CD4-positive, alpha-beta T cell treated with Interleukin-12 subunit alpha and Interleukin-12 subunit beta, for 1 hour (primary cell): ENCODE measurements at places on chromosomes 11 and 22.
A peak's percentile ranks its signal among the peaks of the same experiment; 100 is the strongest.

GRCh38 chr11:14320020-14320419, 39.0 kb downstream of the RRAS2 start:
- DNase-seq: peak; percentile 52

- DNase-seq: no peak
Measured at GRCh38 chr11:75337195-75337654, 14.2 kb downstream of the ARRB1 start.

DNA sequence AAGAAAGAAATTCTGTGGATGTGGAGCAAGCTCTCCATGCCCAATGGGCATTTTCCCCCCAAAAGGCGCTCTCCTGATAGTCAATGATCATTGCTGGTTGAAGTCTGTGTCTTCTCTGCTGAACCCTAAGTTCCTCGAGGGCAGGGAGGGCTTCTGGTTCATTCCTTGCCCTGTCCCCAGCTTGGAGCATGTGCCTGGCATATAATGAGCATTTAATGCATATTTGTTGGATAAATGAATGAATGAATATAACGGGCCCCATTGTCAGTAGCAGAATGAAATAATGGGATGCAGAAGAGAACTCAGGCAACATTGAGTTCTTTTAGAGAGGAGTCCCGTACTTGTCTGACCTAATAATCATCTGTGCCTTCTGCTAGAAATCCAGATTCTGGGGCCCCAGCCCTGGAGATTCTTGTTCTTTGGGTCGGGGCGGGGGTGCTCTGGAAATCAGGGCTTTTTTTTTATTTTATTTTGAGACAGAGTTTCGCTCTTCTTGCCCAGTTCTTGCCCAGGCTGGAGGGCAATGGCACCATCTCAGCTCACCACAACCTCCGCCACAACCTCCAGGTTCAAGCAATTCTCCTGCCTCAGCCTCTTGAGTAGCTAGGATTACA, 64.4 kb downstream of the CD82 start:
- DNase-seq: no peak

- DNase-seq: no peak
Measured at GRCh38 chr22:50211147-50211546, 10.3 kb downstream of the SELENOO start.

DNA sequence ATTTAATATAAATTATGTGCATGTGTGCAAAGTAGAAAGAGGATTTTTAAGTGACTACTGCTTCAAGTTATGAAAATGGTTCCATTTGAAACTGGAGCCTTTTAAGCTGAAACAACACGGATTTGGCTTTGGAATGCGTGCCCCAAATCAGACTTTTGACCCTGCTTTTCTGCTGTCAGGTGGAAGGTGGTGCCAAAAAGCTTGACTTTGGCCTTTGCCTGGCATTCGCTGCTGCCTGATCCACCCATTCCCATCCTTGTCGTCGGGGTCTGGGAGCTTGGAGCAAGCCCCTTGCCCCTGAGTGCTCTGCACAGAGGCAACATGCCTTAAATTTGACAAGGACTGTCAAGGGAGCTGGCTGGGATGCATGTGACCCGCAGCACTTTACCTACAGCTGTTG, 335.3 kb upstream of the SYN3 start:
- no peak for DNase-seq

DNA sequence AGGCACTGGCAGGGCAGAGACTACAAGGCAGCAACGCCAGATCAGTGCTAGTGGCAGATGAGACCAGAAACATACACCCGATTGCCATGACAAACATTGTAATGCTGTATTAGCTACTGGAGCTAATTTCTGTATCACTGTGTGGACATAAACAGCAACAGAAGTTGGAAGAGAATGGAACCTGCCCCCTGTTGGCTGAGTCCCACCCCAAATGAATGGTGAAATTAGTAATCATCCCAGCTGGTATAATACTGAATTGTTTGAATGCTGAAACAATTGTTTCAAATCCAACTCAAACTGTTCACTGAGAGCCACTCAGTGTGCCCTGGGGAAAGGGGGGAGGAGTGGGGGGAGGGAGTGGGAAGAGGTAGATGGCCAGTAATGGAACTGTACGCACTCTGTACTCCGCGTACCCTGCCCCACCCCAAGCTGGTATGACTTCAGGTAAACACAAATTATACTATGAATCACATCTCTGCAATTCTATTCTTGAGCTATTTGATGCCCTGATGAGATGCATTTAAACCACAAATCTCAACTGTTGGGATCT, 11.2 kb upstream of the BIRC3 start:
- DNase-seq: peak; percentile 43

GRCh38 chr11:19093976-19094375, 23.0 kb upstream of the ZDHHC13 start:
- no peak for DNase-seq

- no peak for DNase-seq
Measured at GRCh38 chr11:6232899-6233298, 1.5 kb downstream of the FHIP1B start.

DNA sequence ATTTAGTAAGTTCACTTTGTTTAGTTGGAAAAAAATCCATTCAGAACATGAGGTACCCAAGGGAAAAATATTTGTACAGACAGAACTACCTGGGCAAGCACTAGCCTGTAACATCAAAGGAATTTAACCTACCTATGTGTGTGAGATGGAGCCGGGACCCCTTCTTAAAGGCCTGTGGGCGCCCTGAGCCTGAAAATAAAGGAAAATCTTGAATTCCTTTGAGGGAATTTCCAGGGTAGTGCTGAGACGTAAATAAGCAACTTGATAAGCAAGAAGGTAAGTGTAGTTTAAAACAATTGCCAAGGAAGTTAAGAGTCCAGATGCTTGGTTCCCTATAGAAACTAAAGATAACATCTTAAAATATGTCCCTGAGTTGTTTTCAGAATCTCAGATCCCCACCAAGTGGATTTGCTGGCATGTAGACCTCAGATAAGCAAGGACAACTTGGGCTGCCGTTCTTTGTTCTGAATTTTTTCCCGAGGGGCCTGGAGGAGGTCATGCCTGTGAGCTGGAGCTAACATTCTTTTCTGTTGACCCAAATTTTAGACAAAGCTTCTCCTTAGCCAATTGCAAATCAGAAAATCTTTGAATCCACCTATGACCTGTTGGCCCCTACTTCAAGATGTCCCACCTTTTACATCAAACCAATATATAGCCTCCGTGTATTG, 31.0 kb downstream of the MED17 start:
- no peak for DNase-seq

GRCh38 chr22:29587938-29588699, 7.2 kb upstream of the NIPSNAP1 start:
- DNase-seq: no peak

DNA sequence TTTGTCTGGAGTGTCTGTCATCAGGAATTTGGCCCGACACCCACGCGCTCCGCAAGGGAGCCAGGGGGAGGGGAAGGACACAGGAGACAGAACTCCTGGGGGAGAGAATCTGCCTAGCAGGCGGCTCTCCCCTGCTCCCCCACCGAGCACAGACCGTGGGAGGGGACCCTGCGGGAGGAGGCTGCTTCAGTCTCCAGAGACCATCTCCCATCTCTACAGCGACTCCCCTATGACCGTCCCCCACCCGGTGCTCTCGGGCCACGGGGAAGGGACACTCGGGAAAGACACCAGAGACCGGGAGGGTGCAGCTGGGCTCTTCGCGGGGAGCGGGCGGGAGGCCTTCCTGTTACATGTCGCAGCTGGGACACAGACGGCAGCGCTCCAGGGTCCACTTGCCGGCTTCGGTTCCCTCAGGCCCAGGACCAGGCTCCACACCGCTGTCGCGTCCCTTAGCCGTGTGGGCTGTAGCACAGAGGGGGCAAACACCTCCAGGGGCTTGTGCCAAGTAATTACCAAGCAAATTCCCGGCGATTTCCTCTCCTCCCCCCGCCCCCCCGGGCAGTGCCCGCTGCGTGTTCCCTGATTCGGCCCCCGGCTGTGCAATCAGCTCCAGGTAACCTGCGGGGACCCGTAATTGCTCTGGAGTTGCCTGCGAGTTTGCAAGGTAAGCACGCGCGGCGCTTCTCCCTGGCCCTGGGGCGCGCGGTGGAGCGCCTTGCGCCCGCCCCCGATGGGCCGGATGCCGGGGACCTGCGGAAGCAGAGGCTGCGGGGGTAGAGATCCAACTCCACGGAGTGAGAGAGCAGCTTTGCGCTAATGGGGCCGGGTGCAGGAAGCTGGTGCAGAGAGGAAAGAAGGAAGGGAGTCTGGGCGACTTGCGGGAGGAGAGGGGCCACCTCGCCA, 155.1 kb upstream of the CADM1 start:
- DNase-seq: no peak

DNA sequence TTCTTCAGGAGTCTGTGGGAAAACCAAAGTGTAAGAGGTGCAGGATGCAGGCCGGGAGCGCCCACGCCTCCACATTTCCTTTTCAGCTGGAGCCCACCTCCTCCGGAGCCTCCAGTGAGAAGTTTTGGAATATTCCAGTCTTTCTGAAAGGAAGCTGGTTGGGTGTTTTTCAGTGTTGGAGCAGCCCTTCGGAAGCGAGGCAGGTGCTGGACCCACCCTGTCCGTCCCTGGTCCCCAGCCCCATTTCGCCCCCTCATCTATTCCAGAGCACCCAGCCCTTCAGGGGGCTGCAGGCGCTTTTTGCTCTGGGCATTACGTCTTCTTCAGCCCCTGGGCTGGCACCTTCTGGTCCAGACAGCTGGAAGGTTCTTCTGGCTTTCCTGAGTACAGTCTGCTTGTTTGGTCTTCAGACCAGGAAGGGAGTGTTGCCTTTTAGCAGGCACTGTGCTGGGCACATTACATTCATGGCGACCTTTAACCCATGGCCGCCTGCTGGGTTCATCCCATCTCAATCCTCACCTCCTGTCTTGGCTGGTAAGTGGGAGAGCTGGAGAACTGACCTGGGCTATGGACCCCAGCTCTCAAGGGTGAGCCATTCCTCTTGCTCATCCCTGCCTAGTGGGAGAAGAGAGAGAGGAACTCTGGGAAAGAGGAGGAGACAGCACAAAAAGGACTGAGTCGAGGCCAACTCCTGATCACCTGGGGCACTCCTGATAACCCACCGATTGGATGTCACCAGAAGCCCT, 710 bp upstream of the THY1 start:
- no peak for DNase-seq

DNA sequence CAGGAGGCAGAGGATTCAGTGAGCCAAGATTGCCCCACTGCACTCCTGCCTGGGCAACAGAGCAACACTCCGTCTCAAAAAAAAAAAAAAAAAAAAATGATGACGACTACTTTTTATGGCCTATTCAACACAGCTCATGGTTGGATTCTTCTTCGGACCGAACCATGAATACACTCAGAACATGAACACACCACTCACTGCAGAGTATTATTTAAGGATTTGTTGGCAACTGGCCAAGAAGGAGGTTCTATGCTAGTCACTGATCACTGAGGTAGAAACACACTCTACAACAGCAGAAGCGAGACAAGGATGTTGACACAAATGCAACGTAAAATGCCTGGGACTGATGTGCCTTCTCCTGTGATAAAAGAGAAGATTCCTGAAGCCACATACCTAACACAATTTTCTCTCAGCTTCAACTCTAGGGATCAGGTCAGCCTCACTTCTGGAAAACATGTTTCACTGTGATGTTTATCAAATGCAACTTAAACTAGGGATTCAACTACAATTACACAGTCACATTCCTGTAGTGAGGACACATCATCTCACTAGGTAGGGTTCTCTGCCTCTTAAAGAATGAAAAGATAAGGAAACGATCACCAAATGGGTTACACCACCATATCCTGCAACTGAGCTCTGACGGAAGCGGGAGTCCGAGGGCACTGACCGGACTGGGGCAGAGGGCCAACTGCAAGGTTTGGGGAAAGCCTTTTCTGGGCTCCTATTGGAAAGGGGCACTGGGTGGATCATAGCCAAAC, 82.5 kb downstream of the SGSM3 start:
- no peak for DNase-seq
